ENCODE measurements at places on chromosomes 7 and 10. TPM values are rescaled to one million over a fixed set of nuclear protein-coding genes. Genes with fewer than 3 reads are reported as not detected.

Gene PKD2L1
- not detected for polyA plus RNA-seq

Gene CABCOCO1
- 0.31 TPM for polyA plus RNA-seq

Gene DENND11
- polyA plus RNA-seq, result 24.6 TPM

Gene CFAP58
- polyA plus RNA-seq, result not detected

Gene AQP1
- 3.2 TPM for polyA plus RNA-seq

Gene SPAM1
- polyA plus RNA-seq, result not detected

Gene SUGCT
- 0.40 TPM for polyA plus RNA-seq

Gene GIMAP8
- not detected for polyA plus RNA-seq

Gene ADRA2A
- polyA plus RNA-seq, result 1.5 TPM

Gene CCDC146
- polyA plus RNA-seq, result 13.0 TPM

Gene GJD4
- not detected for polyA plus RNA-seq

Gene SUMF2
- 69.3 TPM for polyA plus RNA-seq

Gene NPSR1
- polyA plus RNA-seq, result not detected

Gene AS3MT
- 16.9 TPM for polyA plus RNA-seq

Gene PRKCQ
- 0.26 TPM for polyA plus RNA-seq

Gene SPDYE9
- polyA plus RNA-seq, result 0.48 TPM

Gene DYNC1I1
- polyA plus RNA-seq, result 29.6 TPM

Gene CPA1
- polyA plus RNA-seq, result not detected

Gene TAC1
- 3,985 TPM for polyA plus RNA-seq

Gene ADAM12
- polyA plus RNA-seq, result 0.09 TPM

Gene TMEM176B
- polyA plus RNA-seq, result 3.0 TPM

Gene COBL
- polyA plus RNA-seq, result 0.12 TPM

Gene OR9A2
- polyA plus RNA-seq, result not detected

Gene JAZF1
- polyA plus RNA-seq, result 25.5 TPM

Gene MYL10
- not detected for polyA plus RNA-seq

Gene ZNF804B
- polyA plus RNA-seq, result 0.37 TPM

Gene SLC26A5
- polyA plus RNA-seq, result not detected

Gene CYP26C1
- polyA plus RNA-seq, result not detected

Gene CPN1
- polyA plus RNA-seq, result not detected

Gene GPR15LG
- not detected for polyA plus RNA-seq
